Upper lobe of right lung (tissue), 1 donor: ENCODE measurements at places on chromosomes 1 and 21.

DNA sequence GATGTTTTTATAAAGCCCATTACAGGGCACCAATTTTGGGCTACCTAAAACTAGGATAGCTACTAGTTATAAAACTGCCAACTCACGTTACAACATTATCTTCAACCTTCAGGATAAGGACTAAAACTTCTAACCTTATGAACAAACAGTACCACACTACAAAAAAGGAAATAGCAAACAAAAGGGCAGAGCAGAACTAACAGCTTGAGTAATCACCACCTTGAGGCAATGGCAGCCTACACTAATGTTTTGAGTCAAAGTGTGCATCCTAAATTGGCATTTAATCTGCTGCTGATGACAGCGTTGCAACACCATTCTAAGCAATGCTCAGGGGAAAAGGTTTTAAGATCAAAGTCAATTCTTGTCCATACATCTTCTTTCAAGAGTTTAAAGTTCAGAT is 27.2 kb downstream of the PTP4A2 start:
- H3K4me3 ChIP-seq: no peak overlapping the region

- H3K36me3 ChIP-seq: peaks cover 20% of the 10 kb centered on the region
- peak within 1 kb of the TSS; percentile 88 for H3K4me3 ChIP-seq
- H3K27me3 ChIP-seq: no peaks in the 10 kb centered on the region
- peak within 1 kb of the TSS; percentile 94 for H3K27ac ChIP-seq
- peak; percentile 94 for DNase-seq
- peaks cover 24% of the 10 kb centered on the region for H3K4me1 ChIP-seq
Measured at GRCh38 chr1:27959792-27960603, at the start of gene XKR8. Gene XKR8 (plus strand): TSS chr1:27959973. CDS start chr1:27960070, 97 bp downstream.

DNA sequence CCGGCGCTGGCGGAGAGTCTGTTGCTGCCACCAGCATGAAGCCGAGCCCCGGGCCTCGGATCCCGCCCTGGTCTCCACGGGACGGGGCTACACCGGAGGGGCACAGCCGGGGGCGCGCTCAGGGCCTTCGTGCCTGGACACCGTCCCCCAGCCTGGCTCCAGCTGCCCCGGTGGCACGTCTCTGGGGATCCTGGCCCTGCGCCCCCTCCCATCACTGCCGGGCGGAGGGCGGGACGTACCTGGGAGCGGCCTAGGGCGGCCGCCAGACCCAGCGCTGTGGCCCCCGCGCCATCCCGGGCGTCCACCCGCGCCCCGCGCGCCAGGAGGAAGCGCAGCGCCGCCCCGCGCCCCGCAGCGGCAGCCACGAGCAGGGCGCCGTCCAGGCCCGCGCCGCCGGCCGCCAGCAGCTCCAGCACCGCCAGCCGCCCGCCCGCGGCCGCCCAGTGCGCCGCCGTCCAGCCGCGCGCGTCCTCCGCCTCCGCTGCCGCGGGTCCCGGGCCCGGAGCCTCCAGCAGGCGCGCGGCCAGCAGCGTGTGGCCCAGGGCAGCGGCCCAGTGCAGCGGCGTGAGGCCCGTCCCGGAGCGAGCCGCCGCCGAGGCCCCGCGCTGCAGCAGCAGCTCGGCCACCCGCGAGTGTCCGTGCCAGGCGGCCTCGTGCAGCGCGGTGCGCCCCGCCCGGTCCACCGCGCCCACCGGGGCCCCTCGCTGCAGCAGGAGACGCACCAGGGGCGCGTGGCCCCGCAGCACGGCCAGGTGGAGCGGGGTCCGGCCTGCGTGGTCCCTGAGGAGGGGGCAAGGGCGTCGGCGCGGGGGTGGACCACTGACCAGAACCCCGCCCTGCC is 1.0 kb downstream of the ANKRD65 start:
- DNase-seq: peak; percentile 73
- peak overlapping the region; percentile 48 for H3K4me3 ChIP-seq
- peak overlapping the region; percentile 81 for H3K27ac ChIP-seq

GRCh38 chr1:244590670-244591069 is 62.3 kb upstream of the DESI2 start:
- no peaks in the 10 kb centered on the region for H3K36me3 ChIP-seq
- DNase-seq: no peak
- no peaks in the 10 kb centered on the region for H3K27me3 ChIP-seq
- H3K4me1 ChIP-seq: no peaks in the 10 kb centered on the region

DNA sequence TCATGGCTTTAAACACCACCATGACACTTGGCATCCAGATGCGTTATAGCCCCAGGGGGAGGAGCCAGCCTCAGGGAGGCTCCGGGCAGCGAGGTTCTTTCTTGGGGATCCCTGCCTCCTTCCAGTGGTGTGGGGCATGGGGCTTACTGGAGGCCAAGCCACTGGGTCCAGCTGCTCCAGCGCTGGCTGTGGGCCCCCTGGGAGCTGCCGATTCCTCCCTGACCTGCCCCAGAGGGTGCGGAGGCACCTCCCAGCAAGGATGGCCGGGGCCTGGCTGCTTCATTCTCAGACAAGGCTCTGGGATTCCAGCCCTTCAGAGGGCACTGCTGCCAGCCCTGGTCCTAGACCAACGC is 159.3 kb downstream of the PEX14 start:
- H3K4me1 ChIP-seq: peaks cover 23% of the 10 kb centered on the region
- H3K4me3 ChIP-seq: no peak overlapping the region

- H3K4me3 ChIP-seq: no peak overlapping the region
- DNase-seq: no peak
- H3K27me3 ChIP-seq: no peaks in the 10 kb centered on the region
- H3K27ac ChIP-seq: no peak overlapping the region
- H3K36me3 ChIP-seq: no peaks in the 10 kb centered on the region
Measured at GRCh38 chr21:30838536-30838935, 9.0 kb upstream of the KRTAP7-1 start.

DNA sequence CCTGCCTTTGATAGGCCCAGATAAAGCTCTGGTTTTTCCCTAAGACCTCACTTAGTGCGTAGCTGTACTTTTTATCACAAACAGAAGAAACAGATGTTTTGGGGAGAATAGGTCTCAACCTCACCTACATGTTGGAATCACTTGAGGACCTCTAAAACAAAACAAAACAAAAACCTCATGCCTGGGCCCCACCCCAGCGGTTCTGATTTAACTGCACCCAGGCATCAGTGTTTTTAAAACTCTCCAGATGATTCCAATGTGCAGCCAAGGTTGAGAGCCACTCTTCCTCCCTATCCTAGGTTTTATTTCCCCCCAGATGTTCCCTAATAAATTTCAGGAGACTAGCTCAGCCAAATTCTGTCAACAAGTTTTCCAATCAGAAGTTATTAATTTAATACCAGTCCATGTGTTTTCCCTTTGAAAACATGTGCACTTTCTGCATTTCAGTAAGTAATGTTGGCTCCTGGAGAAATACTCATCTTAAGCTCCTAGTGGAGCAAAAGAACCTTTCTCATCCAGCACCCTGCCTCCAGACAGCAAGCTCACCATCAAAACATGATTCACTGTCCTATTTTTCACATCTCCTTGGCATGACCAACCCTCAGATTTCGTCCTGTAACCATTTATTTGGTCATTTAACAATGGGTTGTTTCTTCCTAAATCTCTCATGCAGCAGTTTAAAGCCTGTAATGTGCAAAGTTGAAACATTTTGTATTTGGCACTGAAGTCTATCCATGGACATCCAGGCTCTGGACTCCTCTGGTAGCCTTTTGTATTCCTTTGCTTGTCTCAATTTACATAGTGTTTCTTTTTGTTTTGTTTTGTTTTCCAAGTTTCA is 27.5 kb downstream of the LRRC8C start:
- H3K27me3 ChIP-seq: no peaks in the 10 kb centered on the region
- no peak overlapping the region for H3K27ac ChIP-seq
- H3K4me3 ChIP-seq: no peak overlapping the region
- H3K36me3 ChIP-seq: no peaks in the 10 kb centered on the region
- no peaks in the 10 kb centered on the region for H3K4me1 ChIP-seq

DNA sequence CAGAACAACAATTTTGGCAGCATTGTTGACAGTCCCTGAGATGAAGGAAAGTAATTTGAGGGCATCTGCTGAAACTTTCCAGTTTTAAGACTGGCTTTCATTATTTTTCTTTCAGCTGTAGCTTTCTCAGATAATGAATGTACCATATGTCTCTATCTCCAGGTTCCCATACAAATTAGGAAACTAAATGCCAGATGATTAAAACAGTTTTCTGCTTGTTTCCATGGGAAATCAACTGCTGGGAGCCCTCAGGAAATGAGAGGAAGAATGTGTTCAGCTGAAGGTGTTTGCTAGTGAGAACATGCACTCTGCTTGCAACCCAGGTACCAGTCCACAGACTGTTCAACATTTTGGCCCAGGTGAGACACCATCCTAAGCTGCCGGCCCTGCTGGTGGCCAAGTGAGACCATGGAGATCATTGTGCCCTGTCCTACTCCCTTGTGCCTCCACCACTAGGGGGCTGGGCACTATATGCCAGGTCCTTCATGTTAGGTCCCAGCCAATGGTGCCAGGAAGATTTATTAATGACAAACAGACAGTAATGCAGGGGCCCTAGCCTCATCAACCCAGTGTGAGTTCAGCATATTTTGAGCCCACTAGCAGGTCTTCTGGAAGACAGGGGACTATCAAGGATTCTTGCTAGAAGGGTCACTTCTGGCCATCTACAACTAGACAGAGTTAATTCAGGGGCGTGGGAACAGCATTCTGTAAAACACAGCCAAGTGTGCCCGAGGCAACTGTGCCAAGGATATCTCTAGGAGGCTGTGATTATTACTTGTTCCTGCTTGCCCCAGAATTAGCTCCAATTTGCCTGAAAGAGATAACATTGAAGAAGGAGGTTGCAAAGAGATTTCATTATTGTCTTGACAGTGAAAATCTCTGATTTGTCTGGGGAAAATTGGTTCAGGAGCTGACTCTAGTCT is 17.0 kb upstream of the LRRC8C start:
- H3K27me3 ChIP-seq: no peaks in the 10 kb centered on the region
- H3K36me3 ChIP-seq: no peaks in the 10 kb centered on the region
- H3K27ac ChIP-seq: no peak overlapping the region

DNA sequence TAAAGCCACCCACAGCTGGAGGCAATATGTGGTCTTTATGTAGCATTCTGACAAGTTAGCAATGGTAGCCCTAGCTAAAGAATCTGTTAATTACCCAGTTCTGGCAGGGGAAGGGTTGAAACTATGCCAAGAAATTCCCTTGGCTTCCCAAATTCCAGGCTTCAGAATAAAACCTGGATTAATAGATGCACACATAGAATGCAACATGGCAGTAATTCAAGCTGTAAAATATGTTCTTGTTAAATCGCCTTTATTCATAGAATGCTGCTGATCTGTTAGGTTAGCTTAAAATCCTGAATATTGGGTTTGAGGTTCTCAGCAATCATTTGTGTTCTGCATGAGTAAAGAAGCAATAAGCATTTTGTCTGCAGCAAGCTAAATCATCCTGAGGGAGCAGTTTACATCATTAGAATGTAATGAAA is 80.1 kb downstream of the ZNF326 start:
- no peaks in the 10 kb centered on the region for H3K4me1 ChIP-seq
- no peaks in the 10 kb centered on the region for H3K36me3 ChIP-seq
- H3K27ac ChIP-seq: no peak overlapping the region

DNA sequence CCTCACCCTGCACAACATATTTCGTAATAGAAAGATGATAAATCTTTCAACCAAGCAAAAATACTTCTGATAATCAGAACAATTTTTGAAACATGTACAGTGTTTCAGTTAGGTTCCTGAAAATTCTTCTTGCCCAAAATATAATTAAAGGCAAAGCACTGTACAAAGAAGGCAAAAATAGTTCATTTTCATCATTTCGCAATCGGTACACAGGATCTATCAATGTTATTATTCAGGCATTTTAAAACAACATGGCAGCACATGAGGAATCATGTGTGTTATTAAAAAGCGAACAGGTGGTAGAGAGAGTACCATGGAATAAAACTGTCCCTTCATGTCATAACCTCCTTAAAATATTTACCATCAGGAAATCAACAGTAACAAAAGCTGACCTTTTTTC is 356.9 kb downstream of the DPYD start:
- no peaks in the 10 kb centered on the region for H3K4me1 ChIP-seq
- H3K36me3 ChIP-seq: no peaks in the 10 kb centered on the region
- no peaks in the 10 kb centered on the region for H3K27me3 ChIP-seq
- no peak for DNase-seq

DNA sequence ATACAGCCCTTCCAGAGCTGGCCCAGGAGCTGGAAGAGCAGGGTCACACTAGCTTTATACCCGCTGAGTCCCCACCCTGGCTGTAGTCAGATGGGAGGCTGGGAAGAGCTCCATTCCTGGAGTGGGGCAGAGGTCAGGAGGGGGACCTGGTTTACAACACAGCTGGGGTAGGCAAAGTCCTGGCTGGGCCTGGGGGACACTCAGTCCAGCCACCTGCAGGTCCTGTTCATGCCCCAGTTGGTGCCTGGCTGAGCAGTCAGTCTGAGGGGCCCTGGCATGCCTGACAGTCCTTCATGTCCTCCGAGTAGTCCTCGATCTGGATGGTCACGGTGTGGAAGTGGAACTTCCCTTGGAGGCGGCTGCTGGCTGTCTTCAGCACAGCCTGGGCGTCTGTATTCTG is 7.0 kb downstream of the SLC30A2 start:
- peaks cover 8% of the 10 kb centered on the region for H3K4me1 ChIP-seq

- H3K36me3 ChIP-seq: no peaks in the 10 kb centered on the region
- DNase-seq: no peak
- no peaks in the 10 kb centered on the region for H3K27me3 ChIP-seq
Measured at GRCh38 chr1:21910558-21911204, 26.4 kb downstream of the HSPG2 start.

DNA sequence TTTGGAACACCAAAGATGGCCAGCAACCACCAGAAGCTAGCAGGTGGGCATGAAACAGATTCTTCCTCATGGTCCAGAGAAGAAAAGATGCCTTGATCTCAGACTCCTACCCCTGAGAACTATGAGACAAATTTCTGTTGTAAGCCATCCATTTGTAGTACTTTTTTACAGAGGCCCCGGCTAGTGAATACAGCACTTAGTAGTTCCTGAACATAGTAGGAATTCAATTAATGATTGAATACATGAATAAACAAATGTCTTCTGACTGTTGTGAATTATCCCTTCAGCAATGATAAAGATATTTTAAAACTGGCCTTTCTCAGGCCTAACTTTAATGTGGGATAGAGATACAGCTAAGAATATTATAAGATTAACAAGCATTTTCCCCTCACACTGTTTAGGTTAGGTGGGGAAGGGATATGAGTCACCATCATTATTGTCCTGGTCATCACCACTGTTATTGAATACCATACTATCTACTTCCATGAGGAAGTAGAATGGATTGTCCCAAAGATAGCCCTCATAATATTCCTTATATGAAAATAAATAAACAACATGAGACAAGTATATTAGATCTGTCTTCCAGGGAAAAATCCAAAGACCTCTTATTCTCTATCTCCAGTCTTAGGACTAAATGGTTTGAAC is 51.4 kb downstream of the ADCY10 start:
- no peak for DNase-seq
- no peaks in the 10 kb centered on the region for H3K36me3 ChIP-seq
- H3K27me3 ChIP-seq: no peaks in the 10 kb centered on the region
- H3K4me1 ChIP-seq: no peaks in the 10 kb centered on the region
- no peak overlapping the region for H3K27ac ChIP-seq
- no peak overlapping the region for H3K4me3 ChIP-seq
